NCI-H146 (cell line): ENCODE measurements at places on chromosomes 6 and 20.

- DNase-seq: no peak
Measured at GRCh38 chr20:42336576-42336975, 718.4 kb upstream of the CHD6 start.

- no peak for DNase-seq
Measured at GRCh38 chr20:6007094-6007528, 46.7 kb downstream of the LRRN4 start.

GRCh38 chr6:132734694-132735236 is 20.9 kb upstream of the VNN1 start:
- DNase-seq: peak; percentile 38

DNA sequence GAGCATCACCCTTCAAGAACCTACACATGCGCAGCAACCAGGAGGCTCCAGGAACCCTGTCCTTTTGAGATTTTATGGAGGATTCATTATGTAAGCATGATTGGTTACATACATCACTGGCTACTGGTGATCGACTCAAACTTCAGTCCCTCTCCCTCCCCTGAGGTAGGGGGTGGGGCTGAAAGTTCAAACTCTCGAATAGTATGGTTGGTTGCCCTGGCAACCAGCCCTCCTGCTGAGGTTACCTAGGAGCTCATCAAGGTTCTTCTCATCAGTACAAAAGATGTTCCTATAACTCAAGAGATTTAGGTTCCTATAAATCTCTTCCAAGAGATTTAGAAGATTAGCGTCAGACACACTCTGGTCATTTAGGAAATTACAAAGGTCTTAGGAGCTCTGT is 21.9 kb upstream of the ZSCAN9 start:
- no peak for DNase-seq

GRCh38 chr6:147643341-147644200 is 135.1 kb downstream of the SAMD5 start:
- DNase-seq: no peak

DNA sequence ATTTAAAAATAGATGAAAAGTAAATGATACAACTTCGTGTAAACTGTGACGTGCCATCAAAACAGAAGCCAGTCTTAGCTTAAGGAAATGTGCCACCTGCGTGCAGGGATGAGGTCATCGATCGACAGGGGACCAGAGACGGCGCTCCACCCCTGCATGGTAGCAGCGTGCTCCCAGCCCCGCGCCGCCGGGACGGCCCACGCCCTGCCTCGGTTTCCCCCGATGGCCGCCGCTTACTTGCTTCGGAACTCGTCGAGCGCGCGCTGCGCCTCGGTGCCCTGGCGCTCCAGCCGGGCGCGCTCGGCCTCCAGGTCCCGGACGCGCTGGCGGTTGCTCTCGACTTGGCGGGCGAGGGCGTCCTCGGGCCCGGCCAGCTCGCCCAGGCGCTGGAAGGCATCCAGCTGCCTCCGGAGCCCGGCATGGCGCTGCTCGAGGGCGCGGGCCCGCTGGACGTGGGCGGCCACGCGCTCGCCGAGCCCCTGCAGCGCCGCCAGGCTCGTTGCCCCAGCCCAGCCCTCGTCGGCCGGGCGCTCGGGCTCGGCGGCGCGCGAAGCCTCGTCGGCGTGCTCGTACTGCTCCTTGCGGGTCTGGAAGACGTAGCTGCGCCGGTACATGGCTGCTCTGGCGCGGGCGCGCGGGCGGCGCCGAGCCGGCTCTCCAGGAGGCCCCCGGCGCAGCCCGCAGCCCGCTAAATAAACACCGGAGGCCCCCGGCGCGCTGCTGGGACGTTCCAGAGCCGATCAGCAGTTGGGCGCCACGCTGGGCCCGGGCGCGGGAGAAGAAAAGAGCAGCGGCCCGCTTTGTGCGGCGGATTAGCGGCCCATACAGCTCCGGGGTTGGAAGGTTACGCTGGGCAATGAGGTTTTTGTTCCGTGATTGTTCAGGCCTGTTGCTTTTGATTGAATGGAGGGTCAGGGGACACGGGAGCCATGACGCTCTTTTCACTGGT is at the start of gene BFSP1:
BFSP1 (minus strand) TSS at position 664 of the 949 bp plus-strand sequence; CDS start at position 614, 50 bp downstream.
- peak; percentile 85 for DNase-seq

DNA sequence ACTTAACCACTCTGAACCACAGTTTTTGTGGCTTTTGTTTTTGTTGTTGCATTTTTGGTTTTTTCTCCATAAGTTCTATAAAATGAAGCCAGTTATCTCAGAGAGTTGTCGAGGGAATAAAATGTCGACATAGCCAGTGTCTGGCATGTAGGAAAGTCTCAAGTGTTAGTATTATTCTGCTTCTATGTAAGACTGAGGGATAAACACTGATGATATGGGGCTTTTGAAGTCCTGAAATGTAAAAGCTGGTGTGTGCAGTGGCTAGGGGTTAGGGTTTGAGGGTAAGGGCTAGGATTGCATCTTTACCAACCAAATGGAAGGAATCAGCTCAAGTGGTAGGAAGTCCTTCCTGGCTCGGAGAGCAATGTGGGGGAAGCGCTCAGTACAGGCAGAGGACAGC is 59.2 kb downstream of the DAAM2 start:
- DNase-seq: no peak

DNA sequence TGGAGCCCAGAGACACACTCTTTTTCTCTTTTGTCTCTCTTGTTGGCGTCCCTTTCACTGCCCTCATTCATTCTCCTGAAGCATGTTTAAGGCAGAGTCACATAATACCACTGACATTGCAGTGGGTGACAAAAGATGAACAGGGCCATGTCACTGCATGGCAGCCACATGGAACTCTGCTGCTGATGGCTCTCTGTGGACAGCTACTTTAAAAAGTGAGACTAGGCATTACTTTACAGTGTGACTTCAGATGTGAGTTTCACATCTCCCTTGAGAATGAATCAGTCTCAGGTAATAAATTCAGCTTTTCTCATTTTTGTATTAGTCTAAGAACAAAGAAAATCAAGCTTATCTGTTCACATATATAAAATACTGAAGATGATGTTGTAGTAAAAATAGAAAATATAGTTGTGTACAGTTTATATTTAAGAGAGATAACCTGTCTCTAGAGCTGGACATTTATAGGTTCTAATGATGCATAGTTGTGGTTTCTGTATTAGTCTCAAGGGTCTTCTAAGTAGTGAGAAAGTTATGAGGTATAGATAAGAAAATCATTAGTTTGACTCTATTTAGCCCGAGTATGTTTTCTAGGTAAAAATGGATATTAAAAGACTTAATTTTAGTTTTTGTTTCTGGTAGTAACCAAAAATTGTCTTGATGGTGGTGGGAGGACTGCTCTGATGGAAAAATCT is 6.1 kb downstream of the MRS2 start:
- DNase-seq: no peak

GRCh38 chr6:160387916-160388643 is 39.9 kb downstream of the SLC22A3 start:
- no peak for DNase-seq

GRCh38 chr6:102766963-102767362 is 1373.5 kb downstream of the GRIK2 start:
- no peak for DNase-seq

- no peak for DNase-seq
Measured at GRCh38 chr6:1023229-1023628, 288.7 kb upstream of the FOXQ1 start.

DNA sequence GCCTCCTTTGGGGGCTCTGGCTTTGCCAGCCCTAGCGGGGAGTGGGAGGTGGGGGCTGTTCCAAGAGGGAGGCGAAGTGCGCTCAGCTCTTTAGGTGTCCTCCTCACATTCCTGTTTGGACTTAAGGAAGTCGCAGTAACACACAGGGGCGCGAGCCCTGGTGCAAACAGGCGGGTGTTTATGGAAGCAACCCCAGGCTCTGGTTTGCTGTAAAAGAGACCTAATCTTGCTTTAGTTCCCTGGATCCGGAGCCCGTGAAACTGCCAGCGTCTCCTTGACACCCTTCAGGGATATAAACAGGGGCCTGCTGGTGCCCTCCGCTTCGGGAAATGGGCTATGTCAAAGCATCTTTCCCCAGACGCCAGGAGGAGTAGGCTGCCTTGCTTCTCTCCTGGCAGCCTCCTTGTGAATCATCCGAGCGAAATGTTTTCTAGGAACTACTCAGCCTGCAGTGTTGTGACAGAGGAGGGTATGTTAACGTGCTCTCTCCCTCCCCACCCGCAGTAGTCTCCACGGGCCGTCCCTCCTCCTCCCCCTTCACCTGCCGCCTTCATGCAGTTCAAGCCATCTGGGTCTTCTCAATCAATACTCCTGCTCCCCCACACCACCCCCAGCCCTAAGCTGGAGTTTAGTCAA is 168.0 kb upstream of the LRFN2 start:
- no peak for DNase-seq

DNA sequence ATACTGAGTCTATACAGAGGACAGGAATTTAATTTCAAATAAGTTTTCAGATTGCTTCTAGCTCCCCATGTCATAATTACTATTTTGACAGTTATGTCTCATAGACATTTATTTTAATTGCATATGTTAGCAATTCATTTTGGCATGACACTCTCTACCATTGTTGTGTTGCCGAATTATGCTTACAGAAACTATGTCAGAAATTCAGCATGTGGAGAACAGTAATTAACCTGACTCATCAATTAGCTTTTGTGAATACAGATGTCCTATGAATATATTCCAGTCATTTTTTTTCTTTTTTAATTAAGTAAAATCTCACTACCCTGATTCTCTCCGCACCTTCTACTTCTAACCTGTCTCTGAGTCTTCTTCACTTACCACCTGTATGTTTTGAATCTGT is 105.1 kb downstream of the NKAIN2 start:
- peak; percentile 66 for DNase-seq

DNA sequence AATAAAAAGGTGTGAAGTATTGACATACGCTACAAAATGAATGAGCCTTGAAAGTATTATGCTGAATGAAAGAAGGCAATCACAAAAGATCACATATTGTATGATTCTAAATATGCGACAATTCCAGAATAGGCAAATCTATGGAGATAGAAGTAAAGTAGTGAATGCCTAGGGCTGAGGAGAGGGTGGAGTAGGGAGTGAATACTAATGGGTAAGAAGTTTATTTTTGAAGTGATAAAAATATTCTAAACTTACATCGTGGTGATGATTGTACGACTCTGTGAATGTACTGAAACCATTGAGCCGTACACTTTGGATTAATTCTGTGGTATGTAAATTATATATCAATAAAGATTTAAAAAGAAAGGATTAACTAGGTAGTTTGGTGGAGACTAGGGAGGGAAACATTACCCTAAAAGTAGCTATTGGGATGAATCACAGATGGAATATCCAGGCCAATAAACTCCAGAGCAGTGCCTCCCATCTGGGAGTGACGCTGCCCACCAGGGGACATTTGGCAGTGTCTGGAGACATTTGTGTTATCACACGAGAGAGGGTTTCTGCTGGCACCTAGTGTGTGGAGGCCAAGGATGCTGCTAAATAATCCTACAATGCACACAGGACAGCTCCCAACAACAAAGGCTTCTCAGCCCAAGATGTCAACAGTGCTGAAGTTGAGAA is 214.2 kb upstream of the PCSK2 start:
- no peak for DNase-seq

DNA sequence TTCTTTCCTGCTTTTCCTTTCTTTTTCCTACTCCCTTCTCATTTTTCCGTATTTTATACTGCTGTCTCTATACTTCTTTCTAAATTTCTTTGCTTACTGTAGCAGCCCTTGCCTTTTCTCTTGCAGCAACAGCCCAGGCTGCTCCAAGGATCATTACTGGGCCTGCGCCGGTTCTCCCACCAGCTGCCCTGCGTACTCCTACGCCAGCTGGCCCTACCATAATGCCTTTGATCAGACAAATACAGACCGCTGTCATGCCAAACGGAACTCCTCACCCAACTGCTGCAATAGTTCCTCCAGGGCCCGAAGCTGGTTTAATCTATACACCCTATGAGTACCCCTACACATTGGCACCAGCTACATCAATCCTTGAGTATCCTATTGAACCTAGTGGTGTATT is 148.8 kb downstream of the QKI start:
- DNase-seq: no peak

GRCh38 chr6:11329726-11330412 is 97.4 kb upstream of the NEDD9 start:
- DNase-seq: no peak

- DNase-seq: peak; percentile 29
Measured at GRCh38 chr20:8007490-8007889, 12.1 kb downstream of the TMX4 start.

DNA sequence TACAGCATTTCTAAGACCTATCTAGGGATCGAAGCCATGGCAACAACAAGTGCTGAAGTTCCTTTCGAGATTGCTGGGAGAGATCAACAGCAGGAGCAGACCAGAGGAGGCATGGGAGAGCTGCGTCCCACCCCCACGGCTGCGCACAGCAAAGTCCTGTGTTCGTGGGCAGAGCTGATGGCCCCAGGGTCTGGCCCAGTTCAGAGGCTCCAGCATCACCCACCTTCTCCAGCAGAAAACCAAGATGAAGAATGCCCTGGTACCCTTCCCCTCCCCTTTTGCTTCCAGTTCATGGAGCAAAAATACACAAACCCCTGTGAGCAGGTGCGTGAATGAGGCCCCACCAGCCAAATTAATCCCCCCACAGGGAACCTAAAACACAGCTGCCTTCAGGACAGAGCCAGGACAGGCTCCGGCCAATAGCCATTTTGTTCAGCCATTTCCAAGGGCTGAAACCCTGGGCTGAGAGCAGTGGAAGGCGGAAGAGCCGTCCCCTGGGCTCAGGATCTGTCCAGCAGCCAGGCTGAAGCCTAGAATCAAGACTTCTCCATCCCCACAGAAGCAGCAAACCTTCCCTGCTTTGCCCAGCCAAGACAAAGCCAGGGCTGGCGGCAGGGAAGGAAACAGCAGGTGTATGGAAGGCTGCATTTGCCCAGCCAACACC is 102.8 kb downstream of the PREX1 start:
- peak; percentile 55 for DNase-seq

DNA sequence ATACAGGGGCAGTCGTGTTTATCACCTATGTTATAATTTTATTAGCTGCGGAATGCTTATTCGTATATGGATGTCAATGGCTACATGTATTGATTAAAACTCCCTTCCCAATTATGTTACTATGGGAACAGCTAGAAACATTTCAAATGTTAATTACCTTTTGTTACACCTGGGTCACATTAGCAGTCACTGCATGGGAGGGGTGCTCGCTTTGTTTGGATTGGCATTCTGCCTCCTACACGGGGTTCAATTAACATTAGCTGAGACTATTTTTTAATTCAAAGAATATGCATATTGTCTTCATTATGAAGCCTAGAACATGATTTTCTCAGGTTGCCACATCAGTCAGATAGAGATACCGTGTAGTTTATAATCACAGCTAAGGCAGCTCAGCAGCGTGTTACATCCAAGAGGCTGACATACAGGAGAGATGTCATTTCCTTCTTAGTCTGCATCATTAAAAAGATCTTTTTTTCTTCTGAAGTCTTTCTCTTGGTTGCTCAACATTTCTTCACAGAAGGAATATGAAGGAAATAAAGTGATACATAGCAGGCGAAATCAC is 76.2 kb upstream of the RPS6KA2 start:
- DNase-seq: peak; percentile 71

GRCh38 chr6:126753606-126754005 is 364.9 kb upstream of the RSPO3 start:
- DNase-seq: no peak
